ENCODE measurements at places on chromosomes 4 and X.

- no peak for DNase-seq
Measured at GRCh38 chr4:113288696-113289095, 239.2 kb downstream of the ANK2 start.

DNA sequence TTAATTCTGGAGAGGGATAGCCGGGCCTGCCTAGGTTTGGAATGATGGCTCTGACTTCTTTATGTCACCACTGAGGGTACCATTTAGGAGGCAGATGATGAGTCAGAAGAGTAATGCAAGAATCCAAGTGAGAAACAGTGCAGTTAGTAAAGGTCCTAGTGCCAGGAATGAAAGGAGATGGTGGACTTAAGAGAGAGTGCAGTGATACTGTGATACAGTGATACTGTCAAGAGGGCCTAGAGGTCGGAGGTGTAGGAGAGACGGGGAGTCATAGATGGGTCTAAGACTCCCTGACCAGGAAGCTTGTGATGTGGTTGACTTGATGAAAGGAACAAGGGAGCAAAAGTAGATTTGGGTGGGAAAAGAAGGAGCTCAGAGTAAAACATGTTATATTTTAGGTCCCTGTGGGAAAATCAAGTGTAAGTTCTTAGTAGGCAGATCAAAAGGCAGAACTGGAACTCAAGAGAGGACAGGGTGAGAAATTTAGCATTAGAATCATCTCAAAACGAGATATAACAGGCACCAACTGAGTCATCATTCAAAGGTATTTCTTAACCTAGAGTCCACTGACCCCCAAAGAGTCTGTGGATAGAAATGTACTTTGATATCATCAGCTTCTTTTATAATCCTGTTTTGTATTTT is 85.0 kb downstream of the NFKB1 start:
- no peak for DNase-seq

DNA sequence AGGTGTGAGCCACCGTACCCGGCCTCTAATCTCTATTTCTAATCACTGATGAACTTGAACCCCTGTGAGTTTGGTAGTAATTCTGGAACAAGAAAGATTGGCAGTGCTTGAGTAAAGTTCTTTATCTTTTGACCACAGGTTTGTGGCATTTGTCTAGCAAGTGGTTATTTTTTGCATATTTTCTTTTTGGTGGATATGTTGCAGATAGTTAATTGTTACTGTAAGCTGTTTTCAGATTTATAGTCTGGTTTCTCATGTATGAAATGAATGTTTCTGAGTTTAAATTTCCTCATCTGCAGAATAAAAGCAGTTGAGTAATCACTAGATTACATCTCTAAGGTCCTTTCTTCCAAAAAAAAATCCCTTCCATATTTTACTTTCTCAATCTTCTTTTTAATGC is 105.2 kb downstream of the GASK1B start:
- DNase-seq = no peak

- DNase-seq = no peak
Measured at GRCh38 chr4:67558493-67558892, at the start of gene STAP1. STAP1 (plus strand) TSS chr4:67558727; CDS start chr4:67558810, 83 bp downstream.

DNA sequence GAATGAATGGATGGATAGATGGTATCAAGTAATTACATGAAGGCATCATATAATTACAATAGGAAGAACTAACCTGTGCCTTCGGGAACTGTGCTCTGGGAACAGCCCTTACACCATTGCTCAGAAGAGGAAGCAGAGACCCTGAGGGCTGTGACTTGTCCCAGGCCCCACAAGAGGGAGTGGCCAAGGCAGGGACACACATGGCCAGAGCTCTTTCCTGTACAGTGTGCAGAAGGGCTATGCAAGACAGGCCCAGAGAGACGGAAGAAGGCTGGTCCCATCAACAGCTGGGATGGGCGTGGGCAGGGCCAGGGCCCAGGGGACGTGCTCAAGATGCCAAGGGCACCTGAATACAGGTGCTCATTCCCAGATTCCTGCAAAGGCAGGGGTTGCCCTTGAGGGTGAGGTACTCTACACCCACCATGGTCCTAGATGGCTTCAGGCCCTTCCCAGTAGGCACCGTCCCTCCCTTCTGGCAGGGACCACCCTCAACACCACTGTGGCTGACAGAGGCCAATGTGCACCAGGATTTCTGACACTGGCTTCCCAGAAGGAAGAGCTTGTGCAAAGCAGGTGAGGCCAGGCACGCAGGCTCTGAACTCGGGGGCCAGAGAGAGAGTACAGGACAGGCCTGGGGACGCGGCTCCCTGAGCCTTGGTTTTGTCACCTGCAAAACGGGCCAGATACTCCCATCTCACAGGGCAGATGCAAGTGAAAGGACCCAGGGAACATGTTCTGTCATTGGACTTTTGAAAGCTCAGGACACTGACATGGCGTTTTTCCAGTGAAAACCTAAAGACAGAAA is 1.7 kb downstream of the EVC2 start:
- DNase-seq = no peak
